ENCODE measurements at places on chromosomes 11 and 22.

- DNase-seq: no peak
Measured at GRCh38 chr11:65555693-65556231, 2.4 kb downstream of the LTBP3 start.

GRCh38 chr22:27803841-27804415 lies 2.4 kb upstream of the MN1 start:
- no peak for DNase-seq

- no peak for DNase-seq
Measured at GRCh38 chr22:26174280-26174679, 5.0 kb downstream of the SEZ6L start.

DNA sequence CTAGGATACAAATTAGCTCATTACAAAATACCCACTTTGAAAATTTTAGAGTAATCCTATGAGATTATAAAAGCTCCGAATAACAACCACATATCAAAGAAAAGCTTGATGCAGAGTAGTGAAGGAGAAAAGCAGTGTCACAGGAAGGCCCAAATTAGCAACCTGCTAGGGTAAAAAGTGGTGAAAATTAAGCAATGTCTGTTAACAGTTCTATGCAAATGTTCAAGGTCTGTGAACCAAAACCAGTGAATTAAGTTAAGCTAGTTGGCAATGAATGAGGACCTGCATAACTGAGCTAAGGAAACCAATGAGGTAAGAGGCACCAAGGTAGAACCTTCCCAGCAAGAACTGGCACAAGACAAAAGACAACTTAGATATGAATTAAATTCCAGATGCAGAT lies 29.6 kb downstream of the PRDM10 start:
- no peak for DNase-seq
